Activated CD4-positive, CD25-positive, alpha-beta regulatory T cell treated with anti-CD3 and anti-CD28 coated beads, Interleukin-2, amount 50 U/mL, for 24 hours (primary cell): ENCODE measurements at places on chromosomes 7 and 10.

- no peak for ATAC-seq
Observed at GRCh38 chr7:122300211-122300932, 4.2 kb downstream of the FEZF1 start.

DNA sequence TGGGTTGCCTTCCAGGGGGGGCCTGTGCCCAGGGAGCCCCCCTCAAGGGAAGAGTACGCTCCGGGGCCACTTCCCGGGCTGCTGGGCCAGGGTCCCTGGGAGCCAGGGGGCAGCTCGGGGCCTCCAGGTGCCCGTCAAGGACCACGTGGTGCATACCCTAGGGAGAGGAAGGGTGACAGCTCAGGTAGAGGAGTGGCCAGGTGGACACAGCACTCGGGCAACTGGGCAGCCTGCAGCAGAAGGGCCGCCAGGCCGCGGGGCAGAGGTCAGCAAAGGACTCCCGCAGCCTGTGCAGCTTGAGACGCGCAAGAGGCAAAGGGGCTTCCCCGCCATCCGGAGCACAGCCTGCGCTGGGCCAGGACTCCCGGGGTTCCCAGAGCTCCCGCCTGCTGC lies 26.4 kb downstream of the AP5Z1 start:
- no peak for ATAC-seq

GRCh38 chr10:56856569-56856968 lies 495.5 kb upstream of the ZWINT start:
- no peak for ATAC-seq

DNA sequence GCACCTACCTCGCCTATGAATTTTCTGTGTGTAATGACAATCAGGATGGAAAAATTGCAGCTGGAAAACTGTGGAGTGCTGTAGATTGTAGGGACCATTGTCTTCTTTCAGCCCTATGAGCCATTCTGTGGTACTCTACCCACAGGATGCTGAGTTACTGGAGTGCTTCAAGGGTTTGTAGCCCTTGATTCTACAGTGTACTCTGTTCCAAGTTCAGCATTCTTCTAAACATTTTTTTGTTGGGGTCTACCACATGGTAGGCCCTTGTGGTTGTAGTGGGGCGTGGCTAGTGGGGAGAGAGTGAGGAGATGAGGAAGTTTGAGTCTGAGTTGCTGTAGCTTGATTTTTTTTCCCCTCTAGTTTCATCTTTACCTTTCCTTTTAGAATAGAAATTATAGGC lies 33.5 kb downstream of the REEP3 start:
- no peak for ATAC-seq

DNA sequence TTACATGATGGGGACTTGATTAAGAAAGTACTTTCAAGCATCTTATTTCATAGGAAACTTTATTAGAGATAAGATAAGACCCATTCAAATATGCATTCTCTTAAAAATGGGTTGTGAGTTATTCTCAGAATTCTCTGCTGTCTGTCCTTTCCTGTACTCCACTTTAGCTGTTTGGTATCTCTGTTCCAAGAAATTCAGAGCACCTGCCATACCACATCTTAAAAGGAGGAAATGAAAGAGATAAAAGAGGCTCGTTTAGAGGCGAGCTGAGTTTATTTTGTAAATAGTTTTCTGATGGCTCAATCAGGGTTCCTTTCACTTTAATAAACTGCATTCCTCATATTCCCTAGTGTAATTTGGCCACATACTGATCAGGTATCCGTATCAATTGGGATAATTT lies 87.2 kb downstream of the MDFIC start:
- peak; percentile 61 for ATAC-seq

DNA sequence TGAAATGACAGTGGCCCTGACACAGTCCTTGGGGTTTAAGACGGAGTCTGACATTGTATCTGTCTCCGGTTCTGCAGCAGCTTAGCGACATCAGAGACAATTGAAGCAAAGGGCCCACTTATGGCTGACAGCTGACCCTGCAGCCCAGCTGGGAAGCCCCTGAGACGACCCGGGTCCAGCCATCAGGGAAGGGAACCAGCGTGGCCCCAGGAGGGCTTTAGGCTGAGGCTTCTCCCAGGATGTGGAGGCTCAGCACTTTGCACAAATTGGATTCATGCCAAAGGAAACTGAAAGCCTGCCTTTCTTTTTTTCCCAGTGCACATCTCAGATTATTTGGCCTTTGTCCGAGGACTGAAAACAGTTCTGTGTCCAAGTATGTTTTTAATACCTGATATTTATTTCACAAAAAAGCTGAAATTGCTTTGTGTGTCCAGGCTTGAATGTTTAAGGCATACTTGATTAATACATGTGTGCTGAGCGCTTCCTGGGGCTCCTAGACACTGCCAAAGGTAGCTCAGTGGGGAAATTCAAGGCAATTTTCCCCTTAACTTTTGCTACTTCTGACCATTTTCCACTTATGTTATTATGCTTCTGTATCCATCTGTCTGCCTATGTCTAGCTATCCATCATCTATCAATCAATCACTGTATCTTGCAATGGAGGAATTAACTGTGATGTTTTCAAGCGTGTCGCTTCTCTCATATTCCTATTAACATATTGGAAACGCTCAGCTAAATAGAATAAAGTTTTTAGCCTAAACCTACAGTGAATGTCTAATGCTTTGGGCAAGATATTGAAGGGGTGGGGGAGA lies 34.8 kb downstream of the KLF6 start:
- ATAC-seq, result no peak

DNA sequence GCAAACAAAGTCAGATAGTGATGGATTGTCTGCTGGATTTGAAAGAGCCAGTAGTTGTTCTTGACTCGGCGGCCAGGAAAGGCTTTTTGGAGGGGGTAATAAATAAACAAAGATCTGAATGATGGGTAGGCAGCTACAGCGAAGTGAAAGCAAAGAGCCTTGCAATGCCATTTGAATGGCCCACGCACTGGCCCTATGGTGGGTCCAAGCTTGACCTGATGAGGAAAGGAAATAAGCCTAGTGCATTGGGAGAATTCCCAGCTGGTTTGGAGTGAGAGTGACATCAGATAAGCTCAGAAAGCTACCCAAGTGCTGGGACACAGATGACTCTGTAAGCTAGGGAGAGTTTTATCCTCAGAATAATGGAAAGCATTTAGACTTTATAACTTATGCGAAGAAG lies 365.2 kb downstream of the PLXDC2 start:
- ATAC-seq, result no peak

- no peak for ATAC-seq
Observed at GRCh38 chr10:20094226-20094976, 278.2 kb downstream of the PLXDC2 start.

- no peak for ATAC-seq
Observed at GRCh38 chr10:78063236-78063635, 29.6 kb downstream of the RPS24 start.

GRCh38 chr10:92573091-92573797 lies 649 bp downstream of the IDE start:
- peak; percentile 27 for ATAC-seq

GRCh38 chr10:3780771-3781467 lies 4.1 kb downstream of the KLF6 start:
- ATAC-seq, result no peak

GRCh38 chr10:1671366-1672000 lies 65.8 kb downstream of the ADARB2 start:
- no peak for ATAC-seq

- ATAC-seq, result no peak
Observed at GRCh38 chr10:13788711-13789447, 202.1 kb downstream of the PRPF18 start.

GRCh38 chr10:22697800-22698199 lies 16.6 kb downstream of the PIP4K2A start:
- no peak for ATAC-seq

- no peak for ATAC-seq
Observed at GRCh38 chr7:29878081-29878688, 71.9 kb downstream of the WIPF3 start.

GRCh38 chr7:89837515-89837914 lies 316.8 kb upstream of the STEAP1 start:
- no peak for ATAC-seq

DNA sequence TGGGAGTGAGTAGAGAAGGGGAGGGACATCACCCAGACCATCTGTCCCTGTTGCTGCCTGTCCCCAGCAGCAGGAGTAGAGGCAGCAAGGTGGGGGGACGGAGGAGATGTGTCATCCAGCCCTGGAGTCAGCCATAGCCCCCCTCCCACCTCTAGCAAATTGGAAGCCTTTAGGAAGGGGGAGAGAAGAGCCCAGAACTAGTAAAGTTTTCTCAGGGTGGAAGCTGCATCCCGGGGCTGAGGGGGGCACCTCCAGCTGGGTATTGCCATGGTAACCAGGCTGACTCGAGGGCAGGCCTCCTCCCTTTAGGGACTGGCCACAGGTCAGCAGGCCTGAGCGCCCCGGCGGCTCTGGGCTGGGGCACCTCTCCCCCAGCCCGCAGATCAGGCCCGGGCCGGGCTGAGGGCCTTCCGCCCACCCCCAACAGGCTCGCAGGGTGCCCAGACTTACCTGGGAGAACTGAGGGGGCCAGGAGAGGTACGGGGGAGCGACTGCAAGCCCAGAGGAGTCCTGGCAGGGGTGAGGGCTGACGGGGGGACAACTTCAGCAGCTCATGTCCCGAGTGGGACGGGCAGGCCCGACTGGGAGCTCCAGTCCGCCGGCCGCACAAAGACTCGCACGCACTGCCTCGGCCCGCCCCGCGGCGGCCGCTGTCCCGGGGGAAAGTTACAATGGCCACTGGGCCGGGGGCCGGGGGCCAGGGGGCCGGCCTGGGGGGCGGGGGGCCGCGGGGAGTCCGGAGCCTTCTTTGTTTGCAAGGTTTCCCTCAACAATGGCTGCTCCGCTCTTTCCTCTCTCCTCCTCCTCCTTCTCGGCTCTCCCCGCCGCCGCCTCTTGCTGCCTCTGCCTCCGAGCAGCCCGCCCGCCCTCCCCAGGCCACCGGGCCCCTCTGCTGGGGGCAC lies 6.0 kb downstream of the LDB1 start:
- ATAC-seq, result peak; percentile 5

- no peak for ATAC-seq
Observed at GRCh38 chr10:111007486-111007885, 69.3 kb upstream of the ADRA2A start.

GRCh38 chr10:73902351-73902750 lies 8.6 kb upstream of the PLAU start:
- no peak for ATAC-seq

DNA sequence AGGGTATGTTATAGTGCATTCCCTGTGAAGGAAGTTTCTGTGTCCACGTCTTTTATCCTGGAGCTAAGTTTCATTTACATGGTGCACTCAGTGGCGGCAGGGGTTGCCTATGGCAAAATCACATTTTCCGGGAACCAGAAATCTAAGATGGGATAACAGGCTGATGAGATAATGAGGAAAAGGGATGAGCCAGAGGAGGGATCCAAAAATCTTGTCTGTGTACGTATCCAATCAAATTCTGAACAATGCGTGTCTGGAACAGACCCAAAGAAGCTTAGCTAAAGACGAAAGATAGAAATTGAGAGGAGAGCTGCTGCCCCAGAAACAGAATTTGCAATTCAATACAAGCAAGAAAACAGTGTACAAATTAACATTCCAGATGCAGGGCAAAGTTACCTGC lies 16.1 kb downstream of the LANCL2 start:
- ATAC-seq, result no peak

- ATAC-seq, result peak; percentile 63
Observed at GRCh38 chr7:104962781-104963180, 51.2 kb upstream of the KMT2E start.

DNA sequence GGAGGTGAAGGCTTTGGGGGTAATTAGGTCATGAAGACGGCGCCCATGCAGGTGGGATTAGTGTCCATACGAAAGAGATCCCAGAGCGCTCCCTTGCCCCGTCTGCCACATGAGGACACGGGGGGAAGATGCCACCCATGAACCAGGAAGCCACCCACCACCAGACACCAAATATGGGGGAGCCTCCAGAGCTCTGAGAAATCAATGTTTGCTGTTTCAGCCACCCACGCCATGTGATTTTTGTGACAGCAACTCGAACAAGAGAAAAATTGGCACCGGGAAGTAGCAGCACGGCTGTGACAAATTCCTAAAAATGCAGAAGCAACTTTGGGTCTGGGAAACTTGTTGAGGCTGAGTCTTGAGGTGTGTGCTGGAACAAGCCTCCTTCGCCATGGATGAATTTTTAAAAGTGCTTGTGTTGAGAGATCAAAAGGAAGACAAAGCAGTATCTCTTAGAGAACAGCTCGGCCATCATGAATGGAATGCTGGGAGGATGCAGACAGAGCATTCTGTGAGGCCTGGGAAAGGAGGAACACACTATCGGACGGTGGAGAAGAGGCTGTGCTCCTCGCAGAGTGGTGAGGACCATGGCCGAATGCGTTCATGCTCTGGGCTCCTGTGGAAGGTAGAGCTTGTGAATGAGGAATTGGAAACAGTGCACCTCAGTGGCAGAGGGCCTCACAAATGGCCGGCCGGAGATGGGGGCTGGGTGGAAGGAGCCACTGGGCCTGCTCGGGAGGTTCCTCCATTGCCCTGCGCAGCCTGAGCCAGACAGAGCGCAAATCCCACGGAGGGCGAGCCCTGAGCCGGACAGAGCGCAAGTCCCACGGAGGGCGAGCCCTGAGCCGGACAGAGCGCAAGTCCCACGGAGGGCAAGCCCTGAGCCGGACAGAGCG lies 277.5 kb downstream of the PTPRN2 start:
- ATAC-seq, result no peak

- ATAC-seq, result no peak
Observed at GRCh38 chr7:121301446-121302213, 27.2 kb upstream of the WNT16 start.

DNA sequence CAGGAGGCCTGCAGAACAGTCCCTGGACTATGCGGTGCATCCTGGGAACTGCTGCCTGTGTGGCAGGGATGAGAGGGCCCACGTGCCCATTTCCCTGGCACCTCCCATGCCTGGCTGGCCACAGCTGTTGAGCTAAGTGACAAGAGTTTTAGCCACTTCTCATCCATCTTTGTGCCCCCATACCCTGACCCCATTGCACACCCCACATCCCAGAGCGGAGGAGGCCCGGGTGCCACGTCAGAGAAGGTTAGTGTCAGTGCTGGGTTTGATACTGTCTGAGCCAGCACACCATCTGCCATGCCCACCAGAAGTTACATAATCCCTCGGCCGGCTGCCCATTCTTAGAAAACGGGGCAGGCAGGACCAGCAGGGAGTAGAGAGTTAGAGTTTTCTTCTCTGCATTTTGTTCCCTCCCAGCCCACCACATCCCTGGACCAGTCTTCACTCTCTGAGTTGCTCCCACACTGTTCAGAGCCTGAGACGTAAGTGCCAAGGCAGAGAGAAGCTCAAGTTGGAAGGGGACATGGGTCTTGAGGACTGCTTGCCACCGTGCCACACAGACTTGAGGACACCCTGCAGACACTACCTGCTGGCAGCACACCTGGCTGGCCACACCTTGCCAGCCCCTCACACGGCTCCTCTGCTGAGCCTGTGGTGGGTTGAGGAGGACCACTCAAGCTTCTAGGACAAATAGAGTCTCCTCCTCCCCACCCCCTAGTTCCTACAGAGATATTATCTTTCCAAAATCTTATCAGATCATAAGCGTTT lies 13.1 kb downstream of the UNC5B start:
- no peak for ATAC-seq
